CD4-positive, alpha-beta T cell treated with Interleukin-12 subunit alpha and Interleukin-12 subunit beta, for 1 hour (primary cell): ENCODE measurements at places on chromosomes 11 and 22.

GRCh38 chr22:37731804-37732471 lies 35.1 kb downstream of the TRIOBP start:
- DNase-seq = no peak

DNA sequence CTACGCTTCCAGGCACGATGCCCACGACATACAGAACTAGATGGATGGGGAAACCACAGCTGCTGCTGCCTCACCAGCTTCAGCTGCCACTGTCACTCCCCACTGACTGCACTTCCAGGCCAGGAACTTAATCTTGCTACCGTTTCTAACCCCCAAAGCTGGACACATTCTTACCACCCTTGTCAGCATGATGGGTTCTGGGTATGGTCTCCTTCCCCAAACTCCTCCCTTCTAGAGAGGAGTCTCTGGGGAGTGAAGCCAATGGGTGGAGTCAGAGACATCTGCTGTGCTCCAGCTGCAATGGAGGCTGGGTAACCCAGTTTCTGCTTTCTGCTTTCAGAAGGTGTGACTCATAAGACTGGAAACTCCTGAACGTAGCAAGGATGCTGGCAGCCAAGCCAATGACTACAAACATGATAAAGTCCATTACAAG lies 87.0 kb upstream of the THY1 start:
- DNase-seq = peak; percentile 33

GRCh38 chr11:72741429-72741833 lies 10.8 kb downstream of the ARAP1 start:
- peak; percentile 27 for DNase-seq

DNA sequence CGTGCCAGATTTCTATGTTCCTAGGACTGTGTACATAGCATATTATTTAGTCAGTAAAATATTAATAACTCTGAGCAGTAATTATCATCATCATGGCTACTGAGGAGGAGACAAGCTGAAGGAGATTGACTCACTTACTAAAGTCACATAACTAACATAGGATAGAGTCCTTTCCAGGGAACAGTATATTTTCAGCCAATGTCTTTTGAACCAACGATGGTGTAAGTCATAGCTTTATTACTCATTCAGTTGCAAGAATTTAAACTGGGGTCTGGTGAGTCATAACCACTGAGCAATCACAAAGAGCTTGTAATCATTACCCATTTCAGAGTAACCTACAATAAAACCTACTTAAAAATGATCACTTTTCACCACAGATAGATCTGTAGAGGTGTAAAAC lies 1564.8 kb upstream of the TENM4 start:
- DNase-seq = no peak

DNA sequence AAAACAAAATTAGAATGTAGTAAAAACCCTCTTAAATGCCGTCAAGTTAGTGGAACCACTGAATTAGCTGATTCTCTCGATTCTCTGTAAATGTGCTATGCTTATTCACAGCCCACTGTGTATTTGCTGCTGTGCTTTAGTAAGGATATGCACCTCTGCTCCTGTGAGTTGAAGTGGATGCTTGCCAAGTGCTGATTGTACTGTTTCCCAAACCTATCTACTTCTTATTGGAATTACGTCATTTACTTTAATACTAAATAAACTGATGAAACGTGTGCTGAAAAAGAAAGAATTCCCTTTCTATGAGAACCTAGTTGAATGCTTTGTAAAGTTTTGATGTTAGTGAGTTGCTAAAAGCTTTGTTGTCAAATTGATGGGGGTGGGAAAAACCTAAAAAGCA lies 158.4 kb downstream of the LRRC4C start:
- DNase-seq = no peak

- no peak for DNase-seq
These were observed 19.9 kb downstream of the ARAP1 start for GRCh38 chr11:72732329-72732728.

DNA sequence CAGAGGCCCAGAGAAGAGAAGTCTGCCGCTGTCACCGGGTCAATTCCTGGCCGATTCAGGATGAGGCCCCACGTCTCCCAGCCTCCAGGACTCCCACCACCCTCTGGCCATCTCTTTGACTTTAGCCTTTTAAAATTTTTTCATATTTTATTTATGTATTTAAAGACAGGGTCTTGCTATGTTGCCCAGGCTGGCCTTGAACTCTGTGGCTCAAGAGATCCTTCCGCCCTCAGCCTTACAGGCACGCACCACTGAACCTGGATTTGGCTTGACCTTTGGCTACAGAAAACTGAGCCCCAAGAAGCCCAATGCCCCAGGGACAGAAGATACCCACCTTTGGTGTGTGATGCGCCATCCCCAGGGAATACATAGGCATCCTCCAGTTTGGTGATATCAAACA lies 3.9 kb downstream of the POLR3H start:
- DNase-seq = no peak

- no peak for DNase-seq
These were observed 1.3 kb upstream of the B4GALNT4 start for GRCh38 chr11:367956-368413.

GRCh38 chr11:47359586-47359985 lies 7.1 kb upstream of the MYBPC3 start:
- DNase-seq = no peak

DNA sequence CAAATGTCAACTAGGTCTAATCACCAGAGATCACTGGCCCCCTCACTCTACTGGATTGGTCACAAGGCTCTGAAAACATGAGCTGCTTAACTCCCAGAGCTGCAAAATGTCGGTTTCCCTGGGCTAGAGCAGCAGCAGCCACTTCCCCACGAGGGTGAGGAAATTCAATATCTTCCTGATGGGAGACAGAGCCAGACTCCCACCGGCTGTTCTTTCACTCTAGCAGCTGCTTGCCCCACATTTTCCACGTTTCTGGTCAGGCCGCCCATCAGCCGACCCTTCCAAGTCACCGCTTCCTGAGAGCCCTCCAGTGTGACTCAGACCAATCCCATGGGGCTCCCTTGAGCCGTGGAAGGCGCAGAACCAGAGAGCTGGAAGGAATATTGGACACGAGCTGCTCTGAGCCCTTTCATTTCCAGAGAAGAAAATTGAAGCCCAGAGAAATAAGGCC lies 227.0 kb downstream of the ADAMTS15 start:
- no peak for DNase-seq

GRCh38 chr11:91163619-91164451 lies 941.0 kb upstream of the CHORDC1 start:
- DNase-seq = no peak

- no peak for DNase-seq
These were observed 205.1 kb downstream of the SNX19 start for GRCh38 chr11:130711193-130711592.

- DNase-seq = no peak
These were observed 15.9 kb downstream of the MOGAT2 start for GRCh38 chr11:75733431-75734107.

DNA sequence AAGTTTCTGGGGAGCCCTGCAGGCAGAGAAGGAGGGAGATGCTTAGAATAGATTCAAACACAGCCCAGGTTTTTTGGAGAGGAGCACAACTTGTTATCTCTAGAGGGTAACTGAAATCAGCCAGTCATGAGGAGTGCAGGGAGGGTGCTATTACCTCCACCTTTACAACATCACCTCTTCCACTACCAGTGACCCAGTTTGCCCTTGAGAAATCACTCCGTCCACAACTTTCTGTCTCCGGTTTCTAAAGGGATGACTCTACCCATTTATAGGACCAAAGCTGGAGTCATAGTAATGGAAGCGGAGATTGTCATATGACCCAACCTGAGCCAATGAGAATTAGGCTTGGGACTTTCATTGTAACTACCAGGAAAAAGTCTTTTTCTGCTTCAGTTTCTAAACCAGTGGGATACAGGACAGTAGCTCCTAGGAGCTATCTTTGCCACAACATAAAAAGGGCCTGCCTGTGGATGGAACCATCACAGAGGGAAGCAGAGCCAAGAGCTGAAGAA lies 131.2 kb upstream of the SERPIND1 start:
- DNase-seq = no peak

GRCh38 chr11:120810251-120810650 lies 213.7 kb upstream of the TBCEL start:
- no peak for DNase-seq

DNA sequence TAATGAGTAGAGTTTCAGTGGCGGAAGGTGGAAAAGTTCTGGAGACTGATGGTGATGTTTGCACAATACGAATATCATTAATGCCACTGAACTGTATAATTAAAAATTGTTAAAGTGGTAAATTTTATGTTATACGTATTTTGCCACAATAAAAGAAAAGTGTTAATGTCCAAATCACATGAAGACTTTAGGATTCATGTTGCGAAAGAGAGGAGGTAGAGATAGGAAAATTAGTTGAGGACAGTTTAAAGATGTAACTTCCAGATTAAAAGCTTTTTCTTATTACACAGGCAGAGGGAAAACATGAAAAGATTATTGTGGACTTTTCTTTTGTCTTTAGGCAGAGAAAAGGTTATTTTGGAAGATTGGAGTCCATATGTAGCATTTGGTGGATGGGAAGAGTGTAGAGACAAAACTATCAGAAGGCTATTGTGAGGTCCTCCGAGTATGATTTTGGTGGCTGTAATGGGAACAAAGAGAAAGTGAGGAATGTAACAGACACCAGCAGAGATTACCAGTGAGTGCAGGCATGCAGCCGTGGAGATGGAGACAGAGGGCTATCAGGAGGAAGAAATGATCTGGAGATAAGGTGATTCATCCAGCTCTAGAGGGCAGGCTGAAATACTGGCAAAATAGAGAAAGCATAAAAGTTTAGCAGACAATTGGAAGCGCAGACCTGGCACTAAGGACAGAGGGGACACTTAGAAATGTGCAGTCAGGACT lies 12.5 kb downstream of the VPS26B start:
- DNase-seq = no peak

- DNase-seq = no peak
These were observed 11.5 kb downstream of the KCNC1 start for GRCh38 chr11:17746096-17746495.

DNA sequence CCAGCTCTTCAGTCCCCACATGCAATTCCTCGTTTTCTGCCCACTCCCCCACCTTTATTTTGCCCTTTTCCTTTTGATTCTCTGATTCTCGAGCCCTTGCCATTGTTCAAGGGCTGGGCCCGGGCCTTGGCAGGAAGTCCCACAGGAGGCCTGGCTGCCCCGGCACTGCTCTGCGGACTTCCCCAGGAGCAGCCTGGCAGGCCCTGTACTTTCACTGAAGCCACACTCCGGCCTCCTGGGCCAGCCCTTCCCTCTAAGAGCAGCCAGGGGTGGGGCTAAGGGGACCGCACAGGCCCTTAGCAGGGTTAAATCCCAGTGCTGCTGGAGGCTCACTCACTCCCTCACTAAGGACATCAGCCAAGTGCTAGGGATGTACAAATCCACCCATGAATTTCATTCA lies 4.1 kb downstream of the LRRC32 start:
- no peak for DNase-seq

GRCh38 chr11:2996976-2997375 lies 4.8 kb upstream of the NAP1L4 start:
- no peak for DNase-seq

- DNase-seq = no peak
These were observed 29.3 kb upstream of the NECTIN1 start for GRCh38 chr11:119758291-119758690.

GRCh38 chr11:304915-305843 lies 2.4 kb upstream of the IFITM2 start:
- DNase-seq = peak; percentile 79

DNA sequence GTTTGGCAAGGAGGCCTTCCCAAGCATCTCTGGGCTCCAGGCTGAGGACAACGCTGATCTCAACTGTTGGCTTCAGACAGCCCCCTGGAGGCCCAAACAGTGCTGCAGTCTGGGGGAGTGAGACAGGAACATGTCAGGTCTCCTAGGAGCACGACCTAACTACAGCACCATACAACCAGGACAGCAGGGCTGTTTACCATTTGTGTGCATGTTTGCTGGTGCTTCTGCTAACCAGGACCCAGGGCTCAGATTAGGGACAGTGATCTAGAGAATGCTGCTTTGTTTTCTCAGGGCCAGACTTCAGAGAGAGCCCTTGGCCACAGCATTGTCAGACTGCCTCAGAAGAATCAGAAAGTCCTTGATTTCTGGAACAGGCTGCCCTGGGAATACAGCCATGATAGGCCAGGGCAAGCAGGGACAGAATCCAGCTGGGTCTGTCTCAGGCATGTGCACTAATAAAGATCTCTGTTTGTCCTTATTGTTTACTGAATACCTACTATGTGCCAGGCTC lies 126.5 kb downstream of the VPREB1 start:
- DNase-seq = no peak

GRCh38 chr22:34278121-34278520 lies 357.8 kb upstream of the LARGE1 start:
- DNase-seq = no peak

DNA sequence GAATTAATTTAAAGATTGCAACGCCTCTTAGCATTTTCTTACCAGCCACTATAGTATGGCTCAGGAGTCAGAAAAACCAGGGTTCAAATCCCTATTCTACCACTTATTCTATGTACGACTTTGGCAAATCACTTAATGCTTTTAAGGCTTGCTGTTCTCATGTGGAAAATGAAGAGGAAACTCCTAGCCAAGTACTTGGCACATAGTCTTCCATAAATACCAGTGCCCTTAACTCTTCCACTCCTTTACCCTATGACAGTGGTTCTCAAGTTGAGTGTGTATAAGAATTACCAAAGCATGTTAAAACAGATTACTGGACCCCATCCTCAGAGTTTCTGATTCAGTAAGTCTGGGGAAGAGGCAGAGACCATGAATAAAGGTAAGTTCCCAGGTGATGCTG lies 107.6 kb downstream of the RBFOX2 start:
- DNase-seq = no peak

- DNase-seq = no peak
These were observed 18.2 kb downstream of the MUC2 start for GRCh38 chr11:1092919-1093318.

DNA sequence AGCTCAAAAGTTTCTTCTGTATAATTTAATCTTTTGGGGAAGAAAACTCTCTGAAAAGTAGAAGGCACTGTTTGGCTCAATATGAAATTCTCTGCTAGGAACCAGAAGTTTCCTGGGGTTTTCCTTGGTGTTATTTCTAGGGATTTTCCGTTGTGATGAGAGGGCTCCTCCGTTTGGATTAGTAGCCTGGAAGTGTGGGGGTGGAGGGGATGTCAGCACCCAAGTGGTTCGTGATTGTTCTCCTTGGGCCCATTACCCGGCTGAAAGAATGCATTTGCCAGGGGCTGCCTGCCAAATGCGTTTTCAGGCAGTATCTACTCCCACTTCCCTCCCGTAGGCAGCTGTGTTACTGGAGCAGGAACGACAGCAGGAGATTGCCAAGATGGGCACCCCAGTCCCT lies 4.3 kb downstream of the SF3B2 start:
- no peak for DNase-seq

- DNase-seq = no peak
These were observed 2.4 kb downstream of the GSTT4 start for GRCh38 chr22:24002851-24003250.
